ENCODE measurements at places on chromosomes 7 and 10. TPM values are rescaled to one million over a fixed set of nuclear protein-coding genes. Genes with fewer than 3 reads are reported as not detected.

- no peak for DNase-seq
- peaks cover 6% of the 10 kb centered on the region for H3K36me3 ChIP-seq
- no peak overlapping the region for H3K4me3 ChIP-seq
Measured at GRCh38 chr10:101630633-101630920, 42.5 kb downstream of the DPCD start.

DNA sequence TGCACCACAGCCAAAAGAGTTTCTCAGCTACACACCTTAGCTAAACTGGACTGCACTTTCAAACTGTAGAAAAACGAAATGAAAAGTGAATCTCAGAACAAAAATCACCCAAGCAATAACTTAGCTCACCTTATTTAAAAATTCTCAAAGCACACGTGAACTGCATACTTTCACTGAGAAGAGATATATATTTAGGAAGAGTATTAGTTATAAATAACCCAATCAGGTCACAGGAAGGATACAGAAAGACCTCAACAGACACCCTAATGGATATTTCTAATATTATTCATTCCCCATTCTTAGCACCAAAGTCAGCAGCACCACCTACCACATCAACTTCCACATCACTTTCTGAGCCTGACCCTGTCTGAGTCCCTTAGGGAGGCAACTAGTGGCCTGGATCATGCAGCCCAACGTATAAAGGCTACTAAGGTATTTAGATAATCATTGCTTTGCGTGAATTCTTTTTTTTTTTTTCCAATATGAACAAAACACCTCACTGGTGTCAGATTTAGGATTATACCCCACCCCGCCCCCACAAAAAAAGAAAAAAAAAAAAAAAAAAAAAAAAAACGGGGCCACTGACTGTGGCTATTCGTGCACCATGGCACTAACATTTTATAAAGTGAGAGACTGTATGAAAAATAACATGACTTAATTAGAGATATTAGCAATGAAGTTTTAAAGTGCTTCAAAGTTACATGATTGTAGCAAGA, 2.6 kb downstream of the ABI1 start:
- no peaks in the 10 kb centered on the region for H3K36me3 ChIP-seq
- peaks cover 30% of the 10 kb centered on the region for H3K4me1 ChIP-seq
- peak overlapping the region; percentile 94 for H3K4me3 ChIP-seq
- peak overlapping the region; percentile 93 for H3K27ac ChIP-seq

GRCh38 chr7:46949270-46949931, 632.5 kb downstream of the TNS3 start:
- H3K36me3 ChIP-seq: no peaks in the 10 kb centered on the region
- no peaks in the 10 kb centered on the region for H3K27me3 ChIP-seq
- DNase-seq: no peak
- no peak overlapping the region for H3K27ac ChIP-seq

Gene CASP2
- total RNA-seq: 51.4 TPM

Gene RPP30
- total RNA-seq: 32.8 TPM

DNA sequence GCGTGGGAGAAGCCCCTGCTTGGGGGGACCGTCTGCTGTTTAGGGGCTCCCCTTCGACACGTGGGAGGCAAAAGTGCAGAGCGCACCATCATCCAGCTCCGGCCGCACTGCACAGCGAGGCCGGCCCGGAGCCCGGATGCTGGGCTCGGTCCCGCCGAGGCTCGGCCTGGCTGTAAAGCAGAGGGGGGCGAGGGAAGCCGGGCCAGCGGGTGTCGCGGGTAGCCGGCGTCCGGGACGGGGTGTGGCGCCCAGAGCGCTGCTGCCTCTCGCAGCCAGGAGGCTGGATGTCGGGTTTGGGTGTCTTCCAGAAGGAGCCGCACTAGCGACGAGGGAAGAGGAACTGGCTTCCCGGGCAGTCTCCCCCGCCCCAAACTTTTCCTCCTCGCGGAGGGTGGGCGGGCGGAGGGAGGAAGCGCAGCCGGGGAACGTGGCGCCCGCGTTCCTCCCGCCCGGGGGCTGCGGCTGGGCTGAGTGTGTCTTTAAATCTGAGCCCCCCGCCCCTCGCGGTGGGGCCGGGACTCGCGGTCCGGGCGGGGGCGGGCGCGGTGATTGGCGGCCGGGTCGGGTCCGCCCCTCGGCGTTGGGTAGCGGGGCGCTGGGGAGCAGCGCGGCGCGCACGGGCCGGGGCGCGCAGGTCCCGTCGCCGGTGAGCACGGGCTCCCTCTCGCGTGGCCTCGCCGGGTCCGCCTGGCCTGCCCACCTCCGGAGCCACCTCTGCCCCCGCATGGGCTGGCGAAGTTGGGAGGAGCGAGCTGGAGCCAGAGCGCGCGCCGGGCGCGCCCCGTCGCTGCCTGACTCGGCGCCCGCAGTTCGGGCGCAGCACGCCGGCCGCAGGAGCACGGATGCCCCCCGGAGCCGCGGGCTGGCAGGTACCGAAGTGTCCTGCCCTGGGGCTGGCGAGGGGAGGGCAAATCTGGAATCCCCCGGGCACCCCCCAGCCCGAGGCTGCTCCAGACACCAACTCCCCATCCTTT, at the start of gene PALD1:
PALD1 (plus strand) TSS at position 577 of the 974 bp plus-strand sequence. CDS start 47,185 bp downstream, outside the sequence.
- peaks cover 11% of the 10 kb centered on the region for H3K27me3 ChIP-seq
- peak within 1 kb of the TSS; percentile 75 for H3K4me3 ChIP-seq
- no peak for DNase-seq
- H3K36me3 ChIP-seq: no peaks in the 10 kb centered on the region

Gene LFNG
- 23.3 TPM for total RNA-seq

Gene FLNC
- total RNA-seq: 28.6 TPM

Gene AFAP1L2
- total RNA-seq: 5.7 TPM

Gene PTN
- total RNA-seq: 83.0 TPM

GRCh38 chr10:131198843-131199242, 112.7 kb downstream of the TCERG1L start:
- H3K4me1 ChIP-seq: no peaks in the 10 kb centered on the region
- H3K36me3 ChIP-seq: no peaks in the 10 kb centered on the region
- H3K4me3 ChIP-seq: no peak overlapping the region
- DNase-seq: no peak

Gene PLEKHS1
- 0.11 TPM for total RNA-seq

DNA sequence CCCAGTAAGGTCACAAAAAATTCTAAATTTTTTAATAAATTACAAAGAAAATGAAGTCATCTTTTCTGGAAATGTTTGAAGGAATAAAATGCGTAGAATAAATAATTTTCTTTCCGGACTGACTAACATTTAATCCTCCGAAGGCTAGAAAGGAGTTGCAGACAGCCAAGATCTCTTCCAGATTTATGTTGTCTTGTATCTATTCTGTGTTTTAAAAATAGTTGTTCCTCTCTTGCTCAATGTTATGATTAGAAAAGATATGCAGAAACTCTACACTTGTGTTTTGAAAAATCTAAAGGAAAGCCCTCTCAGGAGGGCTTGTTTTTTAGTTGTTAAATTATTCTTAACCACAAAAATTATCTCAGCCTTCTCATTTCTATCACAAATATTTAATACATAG, 70.7 kb downstream of the MACC1 start:
- no peak for DNase-seq
- H3K36me3 ChIP-seq: no peaks in the 10 kb centered on the region

GRCh38 chr10:29434111-29434510, 145.2 kb downstream of the LYZL1 start:
- H3K27ac ChIP-seq: no peak overlapping the region
- H3K27me3 ChIP-seq: peaks cover 64% of the 10 kb centered on the region

GRCh38 chr10:70432561-70433263, 8.8 kb downstream of the NODAL start:
- no peaks in the 10 kb centered on the region for H3K27me3 ChIP-seq
- H3K4me1 ChIP-seq: no peaks in the 10 kb centered on the region
- H3K36me3 ChIP-seq: peaks cover 8% of the 10 kb centered on the region
- H3K4me3 ChIP-seq: no peak overlapping the region
- H3K27ac ChIP-seq: no peak overlapping the region

DNA sequence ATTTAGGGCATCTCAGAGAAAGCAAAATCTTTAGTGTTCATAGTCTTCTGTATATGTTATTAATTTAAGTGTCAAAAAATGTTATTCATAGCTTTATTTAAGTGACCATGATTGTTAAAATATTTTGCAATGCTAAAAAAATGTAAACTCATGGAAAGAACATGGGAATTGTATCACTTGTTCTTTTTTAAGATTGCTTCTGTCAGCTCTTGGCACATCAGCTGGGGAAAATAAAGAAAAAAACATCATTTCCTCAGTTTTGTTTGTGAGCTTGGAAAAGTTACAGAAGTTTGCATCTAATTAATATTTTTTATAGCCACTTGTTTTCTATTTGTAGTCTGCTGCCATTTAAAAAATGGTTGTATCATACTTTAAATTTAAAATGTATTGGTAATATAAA, 285.9 kb upstream of the CSTF2T start:
- H3K27ac ChIP-seq: no peak overlapping the region
- no peaks in the 10 kb centered on the region for H3K36me3 ChIP-seq
- DNase-seq: no peak
- H3K27me3 ChIP-seq: peaks cover 2% of the 10 kb centered on the region
- no peak overlapping the region for H3K4me3 ChIP-seq
- peaks cover 3% of the 10 kb centered on the region for H3K4me1 ChIP-seq

GRCh38 chr10:43691485-43691884, 42.8 kb upstream of the ZNF32 start:
- no peaks in the 10 kb centered on the region for H3K36me3 ChIP-seq
- H3K27me3 ChIP-seq: peaks cover 16% of the 10 kb centered on the region
- H3K4me3 ChIP-seq: no peak overlapping the region
- H3K27ac ChIP-seq: no peak overlapping the region
- H3K4me1 ChIP-seq: peaks cover 13% of the 10 kb centered on the region

- no peak overlapping the region for H3K4me3 ChIP-seq
- H3K36me3 ChIP-seq: no peaks in the 10 kb centered on the region
- no peak for DNase-seq
Measured at GRCh38 chr10:67776371-67776770, 61.6 kb downstream of the DNAJC12 start.

DNA sequence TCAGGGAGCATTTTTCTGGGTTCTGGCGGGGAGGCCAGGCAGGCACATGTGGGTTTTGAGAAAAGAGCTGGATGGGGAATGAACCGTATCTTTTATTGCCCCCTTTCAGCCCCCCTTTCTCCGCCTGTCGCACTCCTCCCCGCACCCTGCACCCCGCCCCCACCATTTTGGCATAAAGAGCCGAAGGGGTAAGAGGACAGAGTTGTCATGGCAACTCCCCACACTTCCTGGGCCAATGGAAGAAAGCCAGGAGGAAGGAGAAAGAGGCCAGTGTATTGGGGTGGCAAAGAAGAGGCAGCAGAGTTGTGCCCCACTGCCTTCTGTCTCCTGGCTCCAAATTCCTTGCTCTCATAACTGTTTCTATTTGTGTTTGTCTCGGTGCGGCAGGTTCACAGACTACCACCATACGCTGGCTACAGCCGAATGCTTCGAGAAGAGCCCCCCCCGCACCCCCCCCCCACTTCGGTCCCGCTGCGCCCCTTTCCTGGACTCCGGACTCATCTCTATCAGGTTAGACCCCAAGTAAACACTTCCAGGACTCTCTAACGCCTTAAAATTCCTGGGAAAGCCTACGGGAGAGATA, 3.4 kb downstream of the KCNIP2 start:
- peaks cover 4% of the 10 kb centered on the region for H3K27me3 ChIP-seq
- no peak for DNase-seq

GRCh38 chr10:47033541-47034270, 122.5 kb downstream of the PTPN20 start:
- no peak for DNase-seq
- no peak overlapping the region for H3K4me3 ChIP-seq
- no peak overlapping the region for H3K27ac ChIP-seq
- H3K27me3 ChIP-seq: peaks cover 9% of the 10 kb centered on the region
- H3K36me3 ChIP-seq: no peaks in the 10 kb centered on the region
- H3K4me1 ChIP-seq: no peaks in the 10 kb centered on the region

Gene AKR1C2
- not detected for total RNA-seq

DNA sequence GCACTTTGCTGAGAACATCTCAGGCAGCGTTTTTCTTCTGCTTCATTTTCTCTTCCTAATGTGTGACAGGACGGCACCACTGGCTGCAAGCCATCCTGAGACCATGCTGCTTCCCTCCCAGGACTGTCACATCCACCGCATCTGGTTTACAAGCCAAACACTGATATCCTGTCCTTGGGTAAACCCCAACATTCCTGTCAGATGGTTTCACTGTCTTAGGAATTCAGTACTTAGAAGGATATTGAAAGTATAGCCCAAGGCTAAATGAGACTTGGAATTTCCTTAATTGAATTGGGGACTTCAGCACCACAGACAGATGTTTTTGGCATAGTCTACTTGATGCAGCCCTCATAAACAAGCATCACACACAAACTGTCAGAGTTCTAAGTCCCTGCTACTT, 74.2 kb upstream of the PLXNA4 start:
- peaks cover 23% of the 10 kb centered on the region for H3K4me1 ChIP-seq
- H3K27ac ChIP-seq: peak overlapping the region; percentile 20
- no peaks in the 10 kb centered on the region for H3K27me3 ChIP-seq
- DNase-seq: no peak
- no peak overlapping the region for H3K4me3 ChIP-seq
- H3K36me3 ChIP-seq: no peaks in the 10 kb centered on the region

DNA sequence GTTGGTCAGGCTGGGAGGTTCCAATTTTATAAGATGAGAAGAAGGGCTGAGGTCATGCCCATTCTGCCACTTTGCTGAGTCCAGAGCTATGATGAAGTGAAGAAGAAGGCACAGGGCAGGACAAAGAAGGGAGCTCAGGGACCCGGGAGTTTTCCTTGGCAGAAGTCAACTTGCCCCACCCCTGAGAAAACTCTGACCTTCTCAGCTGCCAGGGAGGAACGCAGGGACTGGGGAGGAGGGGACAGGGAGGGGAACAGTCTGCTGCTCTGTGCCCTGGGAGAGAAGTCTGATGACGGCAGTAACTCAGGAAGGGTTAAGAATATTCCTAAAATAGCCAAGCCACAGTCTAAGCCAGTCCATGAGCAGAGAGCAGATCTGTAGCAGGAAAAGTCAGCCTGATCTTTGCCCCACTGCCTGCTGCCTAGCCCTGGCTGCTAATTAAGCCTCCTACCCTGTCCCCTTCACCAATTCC, 11.7 kb downstream of the ADIRF start:
- DNase-seq: no peak
- no peaks in the 10 kb centered on the region for H3K27me3 ChIP-seq
- H3K4me1 ChIP-seq: peaks cover 48% of the 10 kb centered on the region
- peak overlapping the region; percentile 76 for H3K27ac ChIP-seq
- H3K36me3 ChIP-seq: no peaks in the 10 kb centered on the region

Gene FZD1
- total RNA-seq: 19.4 TPM

GRCh38 chr7:22980422-22980821, 33.5 kb downstream of the HYCC1 start:
- H3K4me3 ChIP-seq: no peak overlapping the region
- H3K4me1 ChIP-seq: peaks cover 16% of the 10 kb centered on the region
- no peaks in the 10 kb centered on the region for H3K27me3 ChIP-seq
- peaks cover 14% of the 10 kb centered on the region for H3K36me3 ChIP-seq

Gene PRSS1
- total RNA-seq: not detected

DNA sequence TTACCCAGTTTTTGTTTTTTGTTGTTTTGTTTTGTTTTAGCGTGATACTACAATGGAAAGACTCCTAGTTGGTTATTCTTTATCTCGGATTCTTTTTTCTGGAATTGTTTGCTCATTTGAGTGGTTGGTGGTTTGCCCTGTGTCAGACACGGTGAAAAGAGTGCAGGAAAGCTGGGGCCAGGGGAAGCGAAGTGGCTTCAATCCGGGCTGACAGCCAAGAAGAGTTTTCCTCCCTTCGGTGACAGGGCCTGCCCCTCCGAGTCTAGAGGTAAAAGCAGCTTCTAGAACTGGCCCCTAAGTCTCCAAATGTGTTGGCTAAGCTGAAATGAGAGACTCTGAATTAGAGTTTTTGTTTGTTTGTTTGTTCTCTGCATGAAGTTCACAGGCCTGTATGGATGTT, 5.7 kb upstream of the AP5Z1 start:
- H3K4me1 ChIP-seq: peaks cover 11% of the 10 kb centered on the region
- no peak overlapping the region for H3K4me3 ChIP-seq
- no peak overlapping the region for H3K27ac ChIP-seq
- no peaks in the 10 kb centered on the region for H3K27me3 ChIP-seq
- no peak for DNase-seq
